ENCODE measurements at places on chromosomes 5 and 9. TPM values are rescaled to one million over a fixed set of nuclear protein-coding genes. Genes with fewer than 3 reads are reported as not detected.
A peak's percentile ranks its signal among the peaks of the same experiment; 100 is the strongest.

IL4 gene
- total RNA-seq = 6.8 TPM

ASTN2 gene
- total RNA-seq = 3.4 TPM

PPP1R26 gene
- 4.9 TPM for total RNA-seq

SLC36A2 gene
- total RNA-seq = not detected

PCDHGA12 gene
- 0.07 TPM for total RNA-seq

- peak; percentile 82 for DNase-seq
These were observed 4.0 kb upstream of the PCDHGA1 start for GRCh38 chr5:141326088-141326854.

GRCh38 chr5:37850226-37850865 lies 10.5 kb upstream of the GDNF start:
- no peak for DNase-seq

- no peak for DNase-seq
These were observed 173.6 kb downstream of the GADD45G start for GRCh38 chr9:89778100-89779090.

- DNase-seq = no peak
These were observed 401.3 kb downstream of the MTRR start for GRCh38 chr5:8270246-8270645.

- no peak for DNase-seq
These were observed 1231.9 kb upstream of the C9orf72 start for GRCh38 chr9:28805197-28805596.

DNA sequence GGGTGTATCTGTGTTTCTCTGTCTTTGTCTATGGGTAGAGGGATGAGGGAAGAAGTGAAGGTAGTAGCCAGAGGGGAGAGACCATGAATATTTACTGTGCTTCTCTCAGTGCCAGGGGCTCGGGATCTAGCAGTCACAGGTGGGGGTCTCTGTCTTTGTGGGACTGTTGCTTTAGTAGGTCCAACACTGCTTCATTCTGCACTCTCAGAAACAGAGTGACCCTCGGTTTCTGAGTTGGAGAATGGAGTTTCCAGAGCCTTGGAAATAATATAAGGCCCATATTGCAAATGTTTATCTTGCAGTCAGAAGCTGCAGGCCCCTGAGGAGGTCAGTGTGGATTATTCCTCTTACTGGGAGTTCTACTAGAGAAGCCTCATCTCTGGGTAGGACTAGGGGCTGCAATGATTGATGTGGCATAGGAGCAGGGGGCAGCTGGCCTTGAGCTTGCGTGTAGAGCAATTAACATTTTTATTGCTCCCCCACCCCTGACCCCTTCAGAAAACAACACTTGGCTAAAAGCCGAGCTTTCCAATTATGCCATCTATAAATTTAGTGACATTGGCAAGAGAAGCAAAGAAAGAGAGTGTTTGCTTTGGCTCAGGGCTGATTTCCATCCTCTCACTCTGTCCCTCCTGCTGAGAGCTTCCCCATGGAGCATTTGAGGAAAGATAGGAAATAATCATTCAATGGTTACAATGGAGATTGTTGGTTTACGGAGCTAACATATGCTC lies 55.0 kb upstream of the TRPC7 start:
- DNase-seq = no peak

GRCh38 chr9:127652733-127653132 lies 40.7 kb downstream of the STXBP1 start:
- no peak for DNase-seq

DNA sequence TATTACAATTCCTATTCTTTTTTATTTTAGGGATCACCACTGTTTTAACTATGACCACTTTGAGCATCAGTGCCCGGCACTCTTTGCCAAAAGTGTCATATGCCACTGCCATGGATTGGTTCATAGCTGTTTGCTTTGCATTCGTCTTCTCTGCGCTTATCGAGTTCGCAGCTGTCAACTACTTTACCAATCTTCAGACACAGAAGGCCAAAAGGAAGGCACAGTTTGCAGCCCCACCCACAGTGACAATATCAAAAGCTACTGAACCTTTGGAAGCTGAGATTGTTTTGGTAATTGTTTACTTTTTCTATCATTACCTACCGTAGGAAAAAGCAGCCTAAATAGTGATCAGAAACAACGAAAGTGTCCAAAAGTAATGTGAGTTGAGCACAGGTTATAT lies 6.4 kb downstream of the GABRA6 start:
- no peak for DNase-seq

GRCh38 chr9:35814106-35814840 lies 569 bp downstream of the HINT2 start:
- DNase-seq = peak; percentile 66

DNA sequence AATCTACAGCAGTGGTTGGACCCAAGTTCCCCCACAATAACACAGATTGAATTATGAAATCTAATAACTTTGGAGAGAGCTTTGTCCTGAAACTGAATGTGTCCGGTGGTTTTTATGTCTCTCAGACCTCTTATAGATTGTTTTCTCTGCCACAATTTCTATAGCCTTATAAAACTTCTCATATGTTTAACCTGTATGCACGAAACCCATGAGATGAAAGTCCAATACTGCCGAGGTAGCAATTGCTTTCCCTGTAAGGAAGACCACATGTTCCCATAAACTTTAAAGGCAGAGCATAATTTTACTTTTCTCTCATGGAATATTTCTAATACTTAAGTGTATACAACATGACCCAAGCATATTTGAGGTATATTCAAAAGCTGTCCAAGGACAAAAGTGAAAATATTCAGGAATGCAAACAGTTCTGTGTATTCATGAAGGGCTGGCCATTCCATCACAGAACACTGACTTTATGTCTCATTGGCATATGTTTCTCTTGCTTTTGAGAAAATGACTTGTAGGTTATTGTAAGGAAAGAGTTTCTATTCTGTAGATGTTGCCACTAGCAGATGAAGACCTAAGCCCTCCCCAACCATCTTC lies 94.4 kb upstream of the TLE4 start:
- no peak for DNase-seq

- no peak for DNase-seq
These were observed 422.5 kb downstream of the KDM4C start for GRCh38 chr9:7180247-7180646.

- DNase-seq = no peak
These were observed 281.9 kb downstream of the MARCHF11 start for GRCh38 chr5:15897656-15898055.

DNA sequence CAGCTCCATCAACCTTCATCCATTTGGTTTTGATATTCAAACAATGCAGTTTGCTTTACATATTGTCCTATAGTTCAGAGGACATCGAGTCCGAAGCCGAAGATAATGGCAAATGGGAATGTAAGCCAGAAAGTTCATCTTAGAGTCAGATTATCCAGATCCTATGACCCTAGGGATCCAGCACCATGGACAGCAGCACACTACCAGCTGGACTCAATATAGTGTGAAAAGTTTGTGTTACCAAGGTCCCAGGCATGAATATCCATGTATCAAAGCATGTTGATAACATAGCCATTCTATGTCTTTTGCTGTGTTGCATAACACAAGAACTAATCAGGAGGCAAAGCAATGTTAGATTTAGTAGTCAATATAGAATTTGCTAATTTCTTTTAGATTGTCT lies 46.3 kb downstream of the FSTL4 start:
- peak; percentile 32 for DNase-seq

DNA sequence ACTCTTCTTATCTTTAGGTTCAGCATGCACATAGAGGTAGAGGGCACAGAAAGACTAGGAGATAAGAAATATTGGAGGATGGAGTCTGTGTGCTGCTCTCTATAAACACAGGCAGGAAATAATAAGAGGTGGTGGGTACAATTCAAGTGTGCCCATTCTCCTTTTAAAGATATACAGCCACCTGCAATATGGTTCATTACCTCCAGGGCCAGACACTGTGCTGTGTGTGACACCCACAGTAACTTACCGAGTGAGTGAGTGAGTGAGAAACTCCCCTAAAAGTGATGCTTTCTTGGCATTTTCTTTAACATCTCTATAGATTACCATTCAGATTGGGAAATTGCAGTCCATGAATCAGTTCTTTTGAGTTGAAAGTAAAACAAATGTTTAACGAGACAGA lies 311.8 kb upstream of the KCNN2 start:
- DNase-seq = no peak

DNA sequence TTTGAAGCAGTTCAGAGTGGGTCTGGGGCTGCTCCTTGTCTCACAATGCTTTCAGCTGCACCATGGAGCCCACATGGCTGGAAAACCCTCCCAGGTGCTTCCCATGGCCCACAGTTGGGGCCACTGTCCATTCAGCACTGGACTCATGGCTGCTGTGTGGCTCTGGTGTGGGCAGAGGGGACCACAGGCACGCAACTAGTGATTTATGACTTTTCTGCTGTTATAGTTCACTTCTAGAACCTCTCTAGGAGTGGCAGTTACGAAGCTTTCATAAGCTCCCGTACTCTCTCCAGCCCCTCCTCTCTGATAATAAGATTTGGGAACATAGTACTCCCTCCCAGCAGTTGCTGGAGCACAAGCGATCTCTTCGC lies 29.0 kb downstream of the GLRA1 start:
- DNase-seq = no peak

GRCh38 chr9:94817291-94818177 lies 91.0 kb downstream of the AOPEP start:
- no peak for DNase-seq

DNA sequence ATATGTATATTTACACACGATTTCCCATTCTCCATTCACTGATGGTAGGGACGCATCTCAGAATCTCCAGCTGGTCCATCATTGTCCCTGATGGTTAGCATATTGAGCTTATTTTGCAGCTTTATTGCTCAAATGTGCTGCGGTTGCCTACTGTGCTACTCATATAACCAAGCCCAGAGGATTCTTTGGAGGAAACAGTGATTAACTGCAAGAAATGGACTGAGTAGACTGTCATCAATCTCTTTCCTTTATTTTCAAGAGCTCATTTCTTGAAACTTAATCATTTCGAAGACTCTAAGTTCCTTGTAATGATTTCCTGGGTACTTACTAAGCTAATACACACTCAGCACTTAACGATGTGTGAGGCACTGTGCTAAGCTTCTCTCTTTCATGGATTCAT lies 119.0 kb downstream of the MAT2B start:
- DNase-seq = no peak

GRCh38 chr5:168303393-168304025 lies 12.1 kb downstream of the WWC1 start:
- DNase-seq = no peak

DNA sequence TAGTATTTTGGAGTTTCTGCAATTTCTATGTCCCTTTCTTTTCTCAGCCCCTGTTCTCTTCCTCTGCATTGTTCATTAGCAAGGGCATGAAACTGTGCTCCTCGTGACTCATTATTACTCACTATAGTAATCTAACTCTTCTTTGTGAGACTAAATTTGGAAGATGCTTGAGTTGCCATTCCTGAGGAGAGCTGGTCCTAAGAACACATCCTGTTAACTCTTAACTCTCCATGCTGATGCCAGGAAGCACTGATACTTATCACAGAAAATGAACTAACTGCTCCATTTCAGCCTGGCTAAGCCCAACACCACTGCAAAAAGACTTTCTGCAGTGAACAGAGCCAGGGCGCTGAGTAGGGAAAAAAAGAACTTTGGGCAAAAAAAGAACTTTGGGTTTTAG lies 10.6 kb upstream of the CSNK1A1 start:
- no peak for DNase-seq

DNA sequence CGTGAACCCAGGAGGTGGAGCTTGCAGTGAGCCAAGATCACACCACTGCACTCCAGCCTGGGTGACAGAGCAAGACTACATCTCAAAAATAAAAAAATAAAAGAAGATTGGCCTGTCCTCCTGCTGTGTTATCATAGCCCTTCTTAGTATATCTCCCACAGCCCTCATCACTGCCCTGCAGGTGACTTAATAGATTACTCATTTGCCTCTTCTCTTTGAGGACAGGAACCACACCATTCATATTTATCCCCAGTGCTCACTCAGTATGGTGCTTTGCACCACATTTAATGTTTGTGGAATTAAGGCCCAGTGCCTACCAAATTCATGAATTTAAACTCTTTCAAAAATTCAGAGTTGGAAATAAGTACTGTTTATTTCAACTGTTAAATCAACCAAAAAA lies 10.3 kb downstream of the IDNK start:
- DNase-seq = no peak

GRCh38 chr9:120935383-120935857 lies 8.8 kb upstream of the TRAF1 start:
- DNase-seq = peak; percentile 41

DNA sequence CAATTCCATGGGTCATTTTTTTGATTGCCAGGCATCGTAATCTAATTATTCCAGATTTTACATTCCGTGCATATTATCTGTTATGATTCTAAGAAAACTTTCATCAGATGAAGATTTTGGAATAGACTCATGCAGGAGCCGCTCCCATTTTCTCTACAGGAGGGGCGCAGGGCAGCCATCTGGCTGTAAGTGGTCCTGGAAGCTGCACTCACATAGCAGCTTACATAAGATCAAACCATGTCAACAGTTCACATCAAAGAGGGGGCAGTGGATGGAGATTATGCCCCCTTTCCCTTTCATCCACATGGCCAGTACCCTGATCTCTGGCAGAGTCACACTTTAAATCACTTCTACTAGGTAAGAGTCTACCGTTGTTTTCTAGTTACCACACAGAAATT lies 73.3 kb upstream of the PCA3 start:
- DNase-seq = no peak

- DNase-seq = no peak
These were observed 69.6 kb downstream of the CCDC171 start for GRCh38 chr9:15622318-15622971.

GRCh38 chr9:98101416-98101815 lies 17.6 kb downstream of the TRIM14 start:
- DNase-seq = no peak
